ENCODE measurements at places on chromosomes 13 and 19.

GRCh38 chr13:42364613-42365000 lies 92.7 kb downstream of the AKAP11 start:
- no peak for DNase-seq

GRCh38 chr19:5935473-5936291 lies 21.6 kb downstream of the CAPS start:
- DNase-seq: no peak

DNA sequence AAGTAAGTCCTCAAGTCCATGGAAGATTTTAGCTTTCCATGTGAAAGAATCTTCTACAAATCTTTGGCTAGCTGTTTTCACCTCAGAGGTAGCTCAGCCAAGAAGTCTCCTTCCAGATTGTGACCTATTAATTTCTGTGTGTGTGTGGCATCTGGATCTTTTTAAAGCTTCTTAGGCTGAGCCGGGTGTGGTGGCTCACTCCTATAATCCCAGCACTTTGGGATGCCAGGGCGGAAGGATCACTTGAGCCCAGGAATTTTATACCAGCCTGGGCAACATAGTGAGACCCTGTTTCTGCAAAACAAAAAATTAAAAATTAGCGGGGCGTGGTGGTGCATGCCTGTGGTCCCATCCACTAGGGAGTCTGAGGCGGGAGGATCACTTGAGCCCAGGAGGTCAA lies 13.4 kb upstream of the SLC44A2 start:
- no peak for DNase-seq

DNA sequence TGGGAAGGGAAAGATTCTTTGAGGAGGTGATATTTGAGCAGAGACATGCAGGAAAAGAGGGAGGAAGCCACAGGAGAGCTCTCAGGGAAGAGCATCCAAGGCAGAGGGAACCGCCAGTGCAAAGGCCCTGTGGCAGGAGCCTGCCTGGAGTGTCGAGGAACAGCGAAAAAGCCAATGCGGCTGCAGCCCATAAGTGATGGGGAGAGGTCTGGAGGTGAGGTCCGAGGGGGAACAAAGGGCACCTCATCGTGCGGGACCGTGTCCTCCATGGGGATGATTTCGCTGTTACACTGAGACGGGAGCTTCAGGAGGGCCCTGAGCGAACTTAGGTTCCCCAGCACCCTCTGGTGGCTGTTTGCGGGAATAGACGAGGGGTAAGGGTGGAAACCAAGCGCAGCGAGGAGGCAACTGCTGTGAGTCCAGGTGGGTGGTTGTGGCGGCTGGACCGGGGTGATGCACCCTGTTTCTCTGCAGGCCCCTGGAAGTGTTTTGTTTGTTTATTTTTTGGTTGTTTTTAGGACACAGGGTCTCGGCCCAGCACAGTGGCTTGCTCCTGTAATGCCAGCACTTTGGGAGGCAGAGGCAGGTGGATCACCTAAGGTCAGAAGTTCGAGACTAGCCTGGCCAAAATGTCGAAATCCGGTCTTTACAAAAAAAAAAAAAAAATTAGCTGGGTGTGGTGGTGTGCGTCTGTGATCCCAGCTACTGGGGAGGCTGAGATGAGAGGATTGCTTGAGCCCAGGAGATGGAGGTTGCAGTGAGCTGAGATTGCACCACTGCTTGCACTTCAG lies 5.9 kb upstream of the EHD2 start:
- DNase-seq: peak; percentile 78

DNA sequence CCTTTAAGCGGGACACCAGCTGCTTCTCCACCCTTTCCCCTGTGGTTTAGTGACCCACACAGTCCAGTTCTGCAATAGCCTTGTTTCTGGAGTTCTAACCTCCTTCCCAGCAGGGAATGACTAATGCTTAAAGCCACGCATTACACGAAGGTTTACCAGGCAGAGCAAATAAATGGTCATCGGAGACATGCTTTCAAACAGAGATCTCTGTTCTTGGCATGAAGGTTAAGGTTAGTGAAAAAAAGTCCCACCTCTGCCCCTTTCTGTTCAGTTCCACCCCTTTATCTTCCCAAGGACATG lies 25.3 kb upstream of the MEDAG start:
- no peak for DNase-seq

GRCh38 chr19:49932731-49933131 lies 3.4 kb upstream of the NUP62 start:
- no peak for DNase-seq

DNA sequence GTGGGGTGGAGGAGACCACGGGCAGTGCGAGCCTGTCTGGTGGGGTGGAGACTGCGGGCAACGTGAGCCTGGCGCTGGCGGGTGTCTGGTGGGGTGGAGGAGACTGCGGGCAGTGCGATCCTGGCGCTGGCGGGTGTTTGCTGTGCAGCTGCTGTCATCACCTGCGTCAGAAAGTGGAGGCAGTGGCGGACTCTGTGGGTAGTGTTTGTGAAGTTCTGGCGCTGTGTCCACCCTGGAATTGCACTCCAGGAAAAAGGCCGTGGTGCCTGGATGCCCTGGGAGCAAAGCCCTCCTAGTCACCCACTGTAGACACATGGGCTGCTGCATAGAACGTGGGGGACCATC lies 6.2 kb downstream of the TEX29 start:
- DNase-seq: no peak

DNA sequence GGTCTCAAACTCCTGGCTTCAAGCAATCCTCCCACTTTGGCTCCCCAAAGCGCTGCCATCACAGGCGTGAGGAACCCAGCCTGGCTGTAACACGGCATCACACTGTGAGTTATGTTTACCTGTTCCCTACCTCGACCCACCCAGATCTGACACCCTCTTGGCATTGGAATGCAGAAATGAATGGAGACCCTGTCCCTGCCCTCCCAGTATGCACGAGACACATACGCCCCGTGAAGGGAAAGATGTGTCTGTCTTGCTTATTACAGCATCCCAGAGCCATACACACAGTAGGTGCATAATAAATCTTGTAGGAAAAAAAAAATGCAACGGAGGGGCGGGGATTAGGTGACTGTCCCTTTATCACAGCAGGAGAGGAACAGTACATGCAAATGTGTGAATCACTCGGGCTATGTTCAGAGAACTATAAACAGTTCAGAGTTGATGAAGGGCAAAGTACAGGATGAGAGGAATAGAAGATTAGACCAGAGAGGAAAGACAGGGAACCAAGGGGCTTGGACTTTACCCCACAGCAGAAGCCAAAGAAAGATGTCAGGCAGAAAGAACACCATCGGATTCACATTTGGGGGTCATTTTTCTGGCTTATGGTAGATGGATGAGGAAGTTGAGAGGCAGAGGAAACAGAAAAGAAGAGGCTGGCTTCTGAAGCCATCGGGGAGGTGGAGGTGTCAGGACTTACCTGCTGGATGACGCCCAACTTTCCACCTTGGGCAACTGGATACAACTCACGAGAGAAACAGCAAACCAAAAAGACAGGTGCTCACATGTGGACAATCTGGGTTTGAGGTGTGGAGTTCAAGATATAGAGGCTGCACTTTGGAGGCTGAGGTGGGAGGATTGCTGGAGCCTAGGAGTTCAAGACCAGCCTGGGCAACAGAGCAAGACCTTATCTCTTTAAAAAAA lies 94.3 kb downstream of the INSR start:
- no peak for DNase-seq

- DNase-seq: no peak
Observed at GRCh38 chr19:45076851-45077730, 813 bp upstream of the ZNF296 start.

DNA sequence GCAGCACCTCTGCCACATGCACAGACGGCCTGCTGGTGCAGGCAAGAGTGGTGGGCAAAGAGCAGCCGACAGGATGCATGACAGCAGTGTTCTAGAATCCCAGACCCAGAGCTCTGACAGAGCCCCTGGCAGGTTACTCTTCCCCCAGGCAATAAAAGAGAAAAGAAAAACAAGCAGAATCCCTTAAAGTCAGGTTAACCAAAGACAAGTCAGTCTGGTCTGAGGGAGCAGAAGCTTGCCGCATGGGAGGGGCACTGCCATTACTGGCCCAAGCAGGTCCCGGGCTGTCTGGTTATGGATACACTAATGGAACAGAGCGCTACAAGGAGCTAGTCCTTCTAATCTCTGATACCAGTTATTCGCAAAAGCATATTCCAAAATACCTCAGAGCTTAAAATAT lies 36.1 kb upstream of the DOCK9 start:
- DNase-seq: no peak

GRCh38 chr19:51800473-51801244 lies 5.7 kb downstream of the FPR3 start:
- no peak for DNase-seq

- no peak for DNase-seq
Observed at GRCh38 chr19:35913589-35913988, 5.5 kb upstream of the TYROBP start.

DNA sequence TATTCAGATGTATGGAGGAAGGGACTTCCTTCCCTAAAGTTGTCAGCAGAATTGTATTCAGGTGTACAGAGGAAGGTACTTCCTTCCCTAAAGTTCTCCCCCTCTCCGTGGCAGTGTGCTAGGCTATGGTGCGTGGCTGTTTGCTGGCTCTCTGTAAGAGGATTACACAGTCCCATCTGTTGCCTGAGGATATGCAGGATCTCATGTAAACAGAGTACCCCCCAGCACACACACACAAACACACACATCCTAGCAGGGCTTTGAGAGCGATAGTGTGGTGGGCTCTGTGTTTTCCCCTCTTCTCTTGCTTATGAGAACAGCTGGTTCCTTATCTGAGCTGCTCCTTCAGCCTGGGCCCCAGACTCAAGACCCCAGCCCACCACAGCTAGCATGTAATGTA lies 10.3 kb downstream of the NEK5 start:
- no peak for DNase-seq

GRCh38 chr13:89066868-89067466 lies 1395.8 kb downstream of the SLITRK5 start:
- no peak for DNase-seq

- no peak for DNase-seq
Observed at GRCh38 chr13:80303225-80303811, 37.6 kb downstream of the SPRY2 start.

- DNase-seq: no peak
Observed at GRCh38 chr13:97438856-97439595, 5.1 kb downstream of the RAP2A start.

DNA sequence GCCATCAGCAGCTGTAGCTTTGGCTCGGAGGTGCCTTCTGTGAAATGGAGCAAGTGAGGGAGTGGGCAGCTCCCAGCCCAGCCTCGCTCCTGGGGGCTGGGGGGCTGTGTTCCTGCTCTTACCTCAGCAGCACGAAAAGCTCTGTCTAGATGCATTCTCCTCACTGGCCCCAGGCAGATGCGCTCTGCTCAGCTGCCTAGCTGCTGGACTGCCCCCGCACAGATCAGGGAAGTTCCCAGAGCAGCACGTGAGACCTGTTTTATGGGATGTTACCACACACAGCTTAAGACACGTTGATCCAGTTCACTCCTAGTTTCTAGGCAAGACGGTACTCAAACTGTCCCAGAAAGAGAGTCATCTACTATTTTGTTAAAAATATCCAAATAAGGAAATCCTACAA lies 13.6 kb downstream of the LCP1 start:
- peak; percentile 54 for DNase-seq

GRCh38 chr19:56109226-56109625 lies 11.9 kb downstream of the ZNF787 start:
- DNase-seq: no peak

DNA sequence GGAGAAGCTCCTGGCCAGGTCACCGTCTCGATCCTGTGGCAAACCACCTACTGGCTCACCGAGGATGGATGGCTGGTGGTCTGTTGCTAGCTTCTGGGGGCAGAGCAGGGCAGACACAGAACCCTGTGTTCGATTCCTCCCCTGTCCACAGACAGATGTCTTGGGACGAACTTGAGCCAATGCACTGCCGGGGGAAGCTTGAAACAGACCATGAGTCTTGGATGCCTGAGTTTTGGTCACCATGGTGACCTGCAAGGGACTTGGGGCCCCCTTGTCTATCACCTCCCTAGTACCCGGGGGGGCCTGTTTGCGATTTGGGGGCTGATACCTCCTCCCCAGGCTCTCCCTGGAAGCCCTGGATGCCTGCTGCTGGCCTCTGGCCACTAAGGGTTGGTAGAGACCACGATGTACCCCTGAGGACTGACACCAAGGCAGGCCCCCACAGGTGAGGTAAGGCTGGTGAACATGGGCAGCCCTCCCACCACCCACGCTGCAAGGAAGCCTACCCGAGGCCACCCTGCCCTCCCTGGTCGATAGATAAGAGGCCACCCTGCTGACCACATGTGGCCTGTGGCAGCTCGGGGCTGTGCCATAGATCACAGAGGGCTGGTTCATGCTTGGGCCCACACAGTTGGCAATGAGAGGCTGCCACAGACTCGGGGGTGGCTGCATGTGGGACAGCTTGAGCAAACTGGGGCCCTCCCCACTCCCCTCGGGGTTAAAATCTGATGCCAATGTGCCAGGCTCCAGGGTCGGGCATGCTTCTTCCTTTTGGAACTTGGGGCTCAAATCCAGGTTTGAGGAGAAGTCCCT lies 10.7 kb downstream of the IQCN start:
- no peak for DNase-seq

GRCh38 chr19:18637673-18638630 lies 1.1 kb downstream of the KLHL26 start:
- no peak for DNase-seq

DNA sequence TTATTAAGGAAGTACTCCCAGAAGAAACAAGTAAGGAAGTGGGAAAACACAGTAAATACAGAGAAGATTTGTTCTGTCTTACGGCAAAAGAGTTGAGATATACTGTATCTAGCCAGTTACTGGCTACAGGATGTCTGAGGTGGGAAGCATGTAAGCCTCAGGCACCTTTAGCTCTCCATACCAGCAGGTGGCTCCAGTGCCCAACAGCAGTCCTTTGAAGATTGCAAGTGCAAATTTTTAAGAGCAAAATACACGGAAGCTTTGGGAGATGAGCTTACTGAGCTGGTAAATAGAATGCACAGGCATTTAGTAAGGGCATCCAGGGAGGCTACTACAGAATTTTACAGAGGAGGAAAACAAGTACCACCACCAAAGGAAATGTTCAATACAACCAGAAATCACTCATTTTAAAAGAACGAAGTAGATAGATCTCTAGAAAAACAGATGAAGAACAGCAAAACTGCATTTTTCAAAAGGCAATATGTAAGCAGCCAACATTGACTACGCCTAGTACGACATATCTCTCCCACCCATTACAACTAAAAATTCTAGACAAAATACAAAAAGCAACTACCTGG lies 57.9 kb upstream of the VSTM2B start:
- no peak for DNase-seq

- no peak for DNase-seq
Observed at GRCh38 chr13:95627590-95627989, 16.9 kb downstream of the DZIP1 start.

- no peak for DNase-seq
Observed at GRCh38 chr13:30864433-30865122, 41.5 kb upstream of the MEDAG start.

GRCh38 chr19:15177269-15178116 lies 23.3 kb downstream of the NOTCH3 start:
- peak; percentile 85 for DNase-seq

DNA sequence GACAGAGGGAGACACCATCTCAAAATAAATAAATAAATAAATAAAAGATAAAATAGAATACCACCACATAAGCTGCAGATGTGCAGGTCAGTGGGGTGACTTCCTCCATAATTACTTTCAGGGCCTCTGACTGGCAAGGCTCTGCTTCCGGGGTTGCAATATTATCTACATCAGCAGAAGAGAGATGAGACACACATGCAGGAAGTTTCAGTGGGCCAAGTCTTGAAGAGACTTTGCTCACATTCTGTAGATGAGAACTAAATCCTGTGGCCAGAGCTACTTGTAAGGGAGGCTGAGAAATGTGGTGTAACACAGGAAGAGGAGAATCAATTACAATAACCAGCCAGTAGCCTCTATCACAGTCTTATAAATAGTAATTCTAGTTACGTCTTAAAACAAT lies 89.9 kb upstream of the MAB21L1 start:
- DNase-seq: no peak

All from activated naive CD4-positive, alpha-beta T cell treated with anti-CD3 and anti-CD28 coated beads, Interleukin-2, amount 50 U/mL, for 16 hours (primary cell).